ENCODE measurements at places on chromosomes 2 and 18. TPM values are rescaled to one million over a fixed set of nuclear protein-coding genes. Genes with fewer than 3 reads are reported as not detected.

- no peak for DNase-seq
Measured at GRCh38 chr18:77147418-77147852, 14.9 kb upstream of the MBP start.

GRCh38 chr2:169141713-169142352 is 72.5 kb downstream of the DHRS9 start:
- peak; percentile 44 for DNase-seq

GRCh38 chr2:103879101-103879500 is 974.8 kb upstream of the POU3F3 start:
- DNase-seq = no peak

DNA sequence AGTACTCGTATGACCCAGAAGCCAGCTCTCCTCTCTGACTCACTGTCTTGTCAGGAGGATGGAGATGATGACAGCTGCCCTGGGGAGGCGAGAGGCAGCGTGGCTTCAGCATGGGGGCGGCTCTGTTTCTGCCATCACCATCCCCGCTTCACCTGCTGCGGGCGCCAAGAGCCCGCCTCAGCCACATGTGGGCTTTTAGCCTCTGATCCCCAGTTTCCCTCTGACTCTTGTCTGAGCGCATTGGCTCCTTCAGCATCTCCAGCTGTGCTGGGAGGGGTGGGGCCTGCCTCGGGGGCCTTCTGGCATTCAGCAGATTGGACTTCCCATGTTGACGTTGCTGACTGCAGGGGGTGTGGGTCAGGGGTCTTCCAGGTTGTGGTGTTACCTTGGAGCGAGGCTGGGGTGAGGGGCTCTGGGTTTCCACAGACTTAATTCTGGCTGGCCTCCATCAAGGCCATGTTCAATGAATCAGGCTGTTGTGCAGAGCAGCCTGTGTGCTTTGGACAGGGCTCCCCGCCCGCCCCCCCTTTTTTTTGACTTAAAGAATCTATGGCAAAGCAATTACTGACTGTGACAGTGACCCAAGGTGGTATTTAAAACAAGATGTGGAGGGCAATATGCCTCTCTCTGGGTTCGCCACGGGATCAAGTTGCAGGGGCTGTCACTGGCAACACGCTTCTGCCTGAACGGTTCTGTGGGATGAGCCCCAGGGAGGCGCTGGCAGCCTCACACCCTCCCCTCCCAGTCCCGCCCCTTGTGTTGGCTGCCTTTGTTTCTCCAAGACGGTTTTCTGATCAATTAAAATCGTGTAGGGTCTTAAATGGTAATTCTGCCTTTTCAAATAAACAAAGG is 228.3 kb downstream of the LDLRAD4 start:
- DNase-seq = no peak

MAP2 gene
- 37.1 TPM for total RNA-seq

ZDBF2 gene
- 11.6 TPM for total RNA-seq

CSRNP3 gene
- 2.9 TPM for total RNA-seq

DNA sequence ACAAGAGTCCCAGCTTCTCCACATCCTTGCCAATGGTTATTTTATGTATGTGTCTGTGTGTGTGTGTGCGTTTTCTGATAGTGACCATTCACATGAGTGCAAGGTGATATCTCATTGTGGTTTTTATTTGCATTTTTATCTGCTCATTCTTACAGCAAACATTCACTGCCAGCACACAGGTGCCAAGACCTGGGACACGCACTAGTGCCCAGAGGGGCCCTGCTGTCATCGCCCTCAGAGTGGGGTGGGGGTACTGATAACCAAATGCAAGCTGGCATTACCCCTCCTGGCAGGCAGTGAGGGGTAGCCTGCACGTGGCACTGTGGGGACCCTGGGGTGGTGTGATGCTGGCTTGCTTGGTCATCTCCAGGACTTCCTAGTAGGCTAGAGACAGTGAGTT is 285.4 kb downstream of the LPIN1 start:
- no peak for DNase-seq

GRCh38 chr2:151277067-151277466 is 12.4 kb downstream of the NMI start:
- DNase-seq = no peak

DNA sequence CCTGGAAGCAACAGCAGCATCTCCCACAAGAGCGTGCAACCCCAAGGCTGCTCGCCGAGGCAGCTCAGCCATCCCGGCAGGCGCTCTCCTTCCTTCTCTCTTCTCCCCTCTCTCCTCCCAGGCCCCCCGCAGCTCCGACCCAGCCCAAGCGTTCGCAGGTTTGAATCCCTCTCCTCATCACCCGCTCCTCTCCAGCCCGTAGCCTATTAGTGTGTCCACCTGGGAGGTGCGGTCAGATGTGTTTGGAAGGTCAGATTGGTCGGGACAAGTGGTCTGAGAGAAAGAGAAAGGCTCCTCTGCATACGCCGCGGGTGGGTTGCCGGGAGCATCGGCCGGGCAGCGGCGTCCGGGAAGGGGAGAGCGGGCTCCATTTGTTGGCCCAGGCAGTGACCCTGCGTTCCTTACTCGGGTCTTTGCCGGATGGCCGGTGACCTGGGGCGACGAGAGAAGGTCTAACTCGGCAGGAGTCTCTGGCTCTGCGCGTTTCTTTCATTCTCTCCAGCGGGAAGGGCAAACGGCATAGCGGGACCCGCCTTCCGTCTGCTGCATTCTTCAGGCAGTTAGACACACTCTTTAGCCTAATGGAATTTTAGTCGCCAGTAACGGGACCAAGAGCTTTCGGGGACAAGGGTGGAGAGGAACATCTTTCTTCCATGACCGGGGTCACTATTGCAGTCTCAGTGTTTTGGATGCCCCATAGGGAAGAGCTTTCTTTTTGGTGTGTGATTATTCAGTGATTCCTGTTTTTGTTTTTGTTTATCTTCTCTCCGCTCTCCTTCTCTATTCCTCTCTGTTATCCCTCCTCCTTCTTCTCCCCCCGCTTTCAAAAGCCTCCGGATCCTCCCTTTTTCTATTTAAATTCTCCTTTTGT is 1.1 kb upstream of the TMEFF2 start:
- DNase-seq = peak; percentile 19

SKOR2 gene
- not detected for total RNA-seq

SIX3 gene
- not detected for total RNA-seq

DNA sequence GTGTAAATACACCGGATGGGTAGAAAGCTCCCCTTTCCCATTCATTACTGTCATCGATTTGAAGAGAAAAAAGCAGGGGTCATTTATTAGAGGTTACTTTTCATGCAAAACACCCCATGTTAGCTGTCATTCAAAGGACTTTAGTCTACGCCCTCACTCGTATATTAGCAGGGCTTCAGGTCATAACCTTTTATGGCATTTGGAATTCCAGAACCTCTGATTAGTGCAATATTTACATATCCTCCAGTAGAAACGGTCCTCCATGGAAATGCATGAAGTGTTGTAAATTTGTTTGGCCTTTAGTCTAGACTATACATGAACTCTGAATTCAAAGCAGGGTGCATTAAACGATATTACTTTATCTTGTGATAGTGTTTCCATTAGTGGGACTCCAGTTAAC is 180.5 kb downstream of the ZNF516 start:
- no peak for DNase-seq

- no peak for DNase-seq
Measured at GRCh38 chr2:105712166-105712915, 32.4 kb upstream of the NCK2 start.

GRCh38 chr2:45886171-45886663 is 234.7 kb downstream of the PRKCE start:
- DNase-seq = peak; percentile 95

CLEC4F gene
- not detected for total RNA-seq

DNA sequence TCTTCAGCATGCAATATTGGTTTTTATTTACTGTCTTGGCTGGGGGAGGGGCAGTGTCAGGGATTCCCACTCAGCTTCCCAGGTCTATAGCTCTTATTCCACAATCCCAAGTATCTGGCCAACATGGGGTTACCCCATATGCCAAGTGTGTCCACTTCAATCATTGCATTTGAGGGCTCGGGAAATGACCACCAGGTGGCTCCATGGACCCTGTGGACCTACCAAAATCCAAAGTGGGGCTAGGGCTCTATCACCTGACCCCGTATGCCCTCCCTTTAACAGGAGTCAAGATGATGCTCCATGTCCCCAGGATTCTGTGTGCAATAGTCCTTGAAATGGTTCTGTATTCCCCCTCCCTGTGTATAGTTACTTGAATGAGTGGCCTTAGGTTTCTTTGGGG is 12.1 kb upstream of the TRAF3IP1 start:
- no peak for DNase-seq

NEU2 gene
- not detected for total RNA-seq

DNA sequence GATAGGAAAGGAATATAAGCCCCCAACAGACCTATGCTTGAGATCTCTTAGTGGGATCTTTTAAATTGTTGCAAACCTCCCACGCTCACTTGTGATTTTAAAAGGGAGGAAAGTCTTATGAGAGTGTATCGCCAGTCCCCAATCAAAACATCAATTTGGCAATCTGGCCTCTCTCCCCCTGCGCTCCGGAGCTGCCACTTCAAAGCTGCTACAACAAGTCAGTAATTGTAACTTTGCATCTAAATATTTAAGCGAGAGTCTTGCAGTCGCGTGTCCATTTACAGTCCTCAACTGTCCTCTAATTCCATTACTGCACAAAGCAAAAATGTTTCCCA is 8.4 kb downstream of the PAX3 start:
- no peak for DNase-seq

MAPK4 gene
- under 0.01 TPM for total RNA-seq

PIEZO2 gene
- total RNA-seq = 1.7 TPM

CARF gene
- total RNA-seq = 5.8 TPM

MC4R gene
- not detected for total RNA-seq

MAPRE2 gene
- total RNA-seq = 19.0 TPM

GRCh38 chr2:162773352-162773751 is 65.2 kb downstream of the KCNH7 start:
- DNase-seq = no peak

OTOS gene
- not detected for total RNA-seq

DNA sequence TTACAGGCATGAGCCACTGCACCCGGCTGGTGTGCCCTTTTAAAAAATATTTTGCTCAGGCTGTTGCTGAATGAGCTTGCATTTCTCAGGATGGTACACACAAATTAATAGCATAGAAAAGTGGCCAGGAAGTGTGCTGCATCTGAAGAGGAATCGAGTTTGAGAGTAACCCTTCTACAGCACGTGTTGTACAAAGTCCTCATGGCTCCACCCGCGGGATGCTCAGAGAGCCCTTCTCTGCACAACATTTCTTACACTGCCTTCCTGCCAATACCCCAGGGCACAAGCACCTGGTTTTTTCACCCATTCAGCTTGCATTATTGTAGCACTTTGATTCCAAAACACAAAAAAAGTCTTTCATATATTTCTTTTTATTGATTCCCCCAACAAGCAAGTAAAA is 90.1 kb upstream of the NEDD4L start:
- no peak for DNase-seq

GRCh38 chr2:108593547-108594098 is 59.4 kb downstream of the LIMS1 start:
- peak; percentile 69 for DNase-seq

DNA sequence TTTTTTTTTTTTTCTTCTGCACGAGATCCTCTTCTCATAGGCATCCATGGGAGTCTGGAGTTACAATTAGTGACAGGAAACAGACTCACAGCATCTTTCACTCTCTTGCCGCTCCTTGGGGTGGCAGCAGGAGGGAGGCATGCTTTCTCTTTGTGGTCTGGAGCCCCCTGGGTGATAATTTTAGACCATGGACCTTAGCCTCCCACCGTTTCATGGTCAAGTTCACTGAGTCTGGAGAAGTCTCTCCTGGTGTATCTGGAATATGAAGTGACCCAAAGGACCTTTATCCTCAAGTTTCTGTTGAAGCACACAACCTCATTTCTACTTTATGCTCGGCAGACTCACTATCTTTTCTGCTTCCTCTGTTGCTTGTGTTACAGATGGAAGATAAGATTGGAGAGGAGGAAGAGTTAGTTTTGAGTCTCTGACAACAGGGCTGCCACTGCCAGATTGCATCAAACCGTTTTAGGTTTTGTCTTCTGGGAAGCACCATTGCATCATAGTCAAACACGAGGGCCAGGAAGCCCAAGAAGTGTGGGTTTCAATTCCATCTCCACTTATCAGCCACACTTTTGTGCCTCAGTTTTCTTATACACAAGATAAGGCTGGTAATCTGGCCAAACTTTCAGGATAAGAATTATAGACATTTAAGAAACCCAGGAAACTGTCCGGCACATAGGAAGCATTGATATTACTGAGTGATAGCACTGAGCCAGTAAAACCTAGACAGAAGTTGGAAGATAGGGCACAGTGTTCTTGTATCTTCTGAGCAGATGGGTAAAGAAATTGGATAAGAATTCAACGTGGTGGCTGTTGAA is 62.3 kb downstream of the ADCYAP1 start:
- DNase-seq = no peak

GRCh38 chr18:50866765-50867164 is 12.2 kb upstream of the ME2 start:
- DNase-seq = no peak

SLC16A14 gene
- total RNA-seq = 3.5 TPM

- DNase-seq = no peak
Measured at GRCh38 chr2:151637271-151637781, 97.0 kb downstream of the NEB start.

GRCh38 chr2:84919885-84920580 is 14.6 kb downstream of the TMSB10 start:
- peak; percentile 95 for DNase-seq

DNA sequence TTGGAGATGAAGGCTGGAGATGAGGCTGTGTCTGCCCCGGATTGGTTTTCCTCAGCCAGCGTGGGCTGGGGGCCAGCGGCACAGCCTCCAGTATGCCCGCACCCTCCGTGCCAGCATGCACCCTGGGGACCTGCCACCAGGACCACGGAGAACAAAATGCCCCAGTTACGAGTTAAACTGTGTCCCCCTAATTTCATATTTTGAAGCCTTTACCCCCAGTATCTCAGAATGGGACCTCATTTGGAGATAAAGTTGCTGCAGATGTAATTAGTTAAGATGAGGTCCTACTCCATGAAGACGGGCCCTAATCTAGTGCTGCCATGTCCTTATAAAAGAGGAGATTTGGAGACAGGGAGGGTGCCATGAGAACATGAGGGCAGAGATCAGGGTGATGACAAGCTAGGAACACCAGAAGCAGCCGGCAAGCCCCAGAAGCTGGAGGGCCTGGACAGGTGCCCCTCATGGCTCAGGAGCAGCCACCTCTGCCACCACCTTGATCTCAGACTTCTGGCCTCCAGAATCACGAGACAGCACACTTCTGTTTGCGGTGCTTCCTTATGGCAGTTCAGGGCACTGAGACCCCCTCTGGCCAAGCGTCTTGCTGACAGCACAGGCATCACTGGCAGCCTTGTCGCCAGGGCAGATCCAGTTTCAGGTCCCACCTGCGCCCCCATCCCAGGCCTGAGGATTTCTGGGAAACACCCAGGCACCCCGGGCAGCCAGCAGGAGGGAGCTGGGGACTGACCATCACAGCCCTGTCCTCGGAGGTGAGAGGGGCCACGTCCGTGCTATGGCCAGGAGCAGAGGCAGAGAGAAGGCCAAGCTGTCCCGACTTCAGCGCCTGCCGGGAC is 29.4 kb downstream of the KIF1A start:
- no peak for DNase-seq

DNA sequence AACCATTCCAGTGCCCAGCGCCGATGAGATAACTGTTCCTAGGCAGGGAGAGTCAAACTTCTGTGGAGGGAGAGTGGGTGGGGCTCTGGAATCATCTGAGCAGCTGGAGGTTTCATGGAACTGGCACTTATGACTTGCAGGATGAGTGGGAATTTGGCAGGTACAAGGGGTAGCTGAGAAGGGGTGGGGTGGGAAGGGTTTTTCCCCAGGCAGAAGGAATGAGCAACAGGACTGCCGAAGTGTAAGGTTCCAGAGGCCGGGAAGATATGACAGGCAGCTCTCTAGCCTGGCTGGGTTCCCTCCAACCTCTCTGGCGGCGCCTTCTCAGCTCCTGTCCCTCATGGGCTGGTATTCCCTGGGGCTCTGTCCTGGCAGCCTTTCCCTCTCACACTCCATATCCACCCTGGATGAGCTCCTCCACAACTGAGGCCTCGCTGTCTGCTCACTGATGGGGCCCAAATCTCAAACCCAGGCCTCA is 2.5 kb upstream of the TET3 start:
- DNase-seq = peak; percentile 18

Measured in fibroblast of villous mesenchyme (primary cell).